Activated CD4-positive, CD25-positive, alpha-beta regulatory T cell (primary cell): ENCODE measurements at places on chromosomes 3 and 15.

DNA sequence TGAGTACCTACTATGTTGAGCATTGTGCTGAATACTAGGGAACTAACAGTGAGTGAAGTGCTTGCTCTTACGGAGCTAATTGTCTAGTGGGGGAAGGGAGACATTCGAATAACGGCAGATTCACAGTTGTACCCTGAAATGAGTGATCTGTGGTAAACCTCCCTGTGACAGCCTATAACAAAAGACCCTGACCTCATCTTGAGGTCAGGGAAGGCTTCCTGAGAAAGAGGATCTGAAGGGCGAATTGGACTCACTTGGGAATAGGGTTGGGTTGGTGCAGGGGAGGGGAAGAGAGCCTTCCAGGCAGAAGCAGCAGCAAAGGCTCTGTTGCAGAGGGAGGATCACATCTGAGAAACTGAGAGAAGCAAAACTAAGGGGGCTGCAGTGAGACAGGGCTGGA is 13.2 kb downstream of the HPS3 start:
- no peak for DNase-seq

- DNase-seq, result no peak
Measured at GRCh38 chr15:63233667-63234423, 43.6 kb upstream of the APH1B start.

GRCh38 chr3:169170456-169170855 is 493.1 kb downstream of the MECOM start:
- no peak for DNase-seq

- no peak for DNase-seq
Measured at GRCh38 chr3:5056111-5056391, 66.0 kb upstream of the ARL8B start.

- no peak for DNase-seq
Measured at GRCh38 chr15:43735416-43735815, 10.8 kb upstream of the PDIA3 start.

DNA sequence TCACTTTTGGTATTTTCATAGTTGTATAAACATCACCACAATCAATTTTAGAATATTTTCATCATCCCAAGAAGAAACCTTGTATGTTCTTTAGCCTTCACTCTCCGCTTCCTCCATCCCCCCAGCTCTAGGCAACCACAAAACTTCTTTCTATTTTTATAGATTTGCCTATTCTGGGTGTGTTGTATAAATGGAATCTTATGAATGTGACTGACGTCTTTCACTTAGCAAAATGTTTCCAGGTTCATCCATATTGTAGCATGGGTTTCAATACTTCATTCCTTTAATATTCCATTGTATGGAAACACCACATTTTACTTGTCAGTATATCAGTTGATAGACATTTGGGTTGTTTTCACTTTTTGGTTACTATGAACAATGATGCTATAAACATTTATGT is 335.8 kb upstream of the GOLIM4 start:
- DNase-seq, result no peak

DNA sequence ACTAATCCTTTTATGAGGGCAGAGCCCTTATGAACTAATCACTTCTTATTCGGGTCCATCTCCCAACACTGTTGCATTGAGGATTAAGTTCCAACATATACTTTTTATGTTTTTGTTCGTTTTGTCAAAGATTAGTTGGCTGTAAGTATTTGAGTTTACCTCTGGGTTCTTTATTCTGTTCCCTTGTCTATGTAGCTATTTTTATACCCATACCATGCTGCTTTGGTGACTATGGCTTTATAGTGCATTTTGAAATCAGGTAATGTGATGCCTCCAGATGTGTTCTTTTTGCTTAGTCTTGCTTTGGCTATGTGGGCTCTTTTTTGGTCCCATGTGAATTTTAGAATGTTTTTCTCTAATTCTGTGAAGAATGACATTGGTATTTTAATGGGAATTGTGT is 166.4 kb upstream of the KCNMB2 start:
- DNase-seq, result no peak

DNA sequence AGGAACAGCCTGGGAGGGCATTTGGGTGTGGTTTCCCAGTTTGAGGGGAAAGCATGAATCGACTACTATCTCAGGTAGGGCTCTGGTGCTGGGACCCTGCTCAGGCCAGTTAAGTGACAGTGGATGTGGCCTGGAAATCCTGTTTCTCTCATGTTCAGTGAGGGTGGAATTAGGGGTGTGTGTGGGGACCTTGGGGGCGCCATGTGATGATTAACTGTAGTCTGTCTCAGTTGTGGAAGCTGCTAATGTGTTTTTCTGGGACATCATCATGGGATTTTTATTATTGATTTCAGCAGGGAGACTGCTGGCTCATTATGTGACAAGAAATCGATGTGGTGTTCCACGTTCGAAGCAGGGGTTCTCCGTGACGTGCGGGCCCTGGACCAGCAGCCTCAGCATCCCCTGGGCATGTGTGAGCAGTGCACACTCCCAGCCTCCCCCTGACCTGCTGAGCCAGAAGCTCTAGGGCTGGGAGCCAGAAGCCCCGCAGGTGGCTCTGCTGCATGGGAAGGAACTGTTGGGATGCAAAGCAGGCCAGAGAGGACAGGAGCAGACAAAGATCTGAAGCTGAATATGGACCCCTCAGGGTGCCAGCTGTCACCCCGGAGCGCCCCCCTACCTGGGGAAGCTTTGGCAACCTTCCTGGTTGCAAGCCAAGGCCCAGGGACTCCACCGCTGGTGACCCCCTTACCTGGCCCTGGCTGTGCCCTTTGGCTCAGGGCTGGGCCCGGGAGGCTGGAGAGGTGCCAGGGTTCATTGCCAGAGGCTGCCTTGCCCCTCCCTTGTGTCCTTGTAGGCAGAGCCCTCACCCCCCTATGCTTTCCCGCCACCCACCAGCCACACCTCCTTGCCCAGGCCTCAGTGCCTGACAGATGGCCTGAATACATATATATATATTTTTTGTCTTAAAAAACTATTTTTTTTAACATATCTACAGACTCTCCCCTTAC is 149.8 kb downstream of the APBA2 start:
- no peak for DNase-seq

- no peak for DNase-seq
Measured at GRCh38 chr3:54176106-54176505, 53.8 kb downstream of the CACNA2D3 start.

- no peak for DNase-seq
Measured at GRCh38 chr3:52615166-52615565, 70.5 kb downstream of the PBRM1 start.
